ENCODE measurements at places on chromosomes 12 and 14.

GRCh38 chr12:31353750-31354708 is 28.1 kb upstream of the SINHCAF start:
- no peak for DNase-seq

DNA sequence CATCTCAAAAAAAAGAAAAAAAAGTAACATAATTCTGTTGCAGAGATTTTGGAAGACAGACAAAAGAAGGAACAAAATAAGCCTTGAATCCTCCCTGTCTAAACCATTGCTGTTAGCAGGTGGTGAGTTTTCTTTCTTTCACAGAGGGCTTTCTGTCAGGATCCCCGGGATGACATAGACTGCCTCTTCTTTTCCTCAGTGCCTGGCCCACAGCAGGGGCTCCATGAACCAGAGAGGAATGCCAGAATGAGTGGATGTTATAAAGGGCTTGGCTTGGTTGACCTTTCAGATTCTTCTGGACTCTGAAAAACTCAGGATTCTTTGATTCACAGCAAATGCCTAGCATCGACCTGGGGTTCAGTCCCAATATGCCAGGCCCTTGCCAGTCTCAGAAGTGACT is 45.8 kb upstream of the CORO1C start:
- DNase-seq, result no peak

DNA sequence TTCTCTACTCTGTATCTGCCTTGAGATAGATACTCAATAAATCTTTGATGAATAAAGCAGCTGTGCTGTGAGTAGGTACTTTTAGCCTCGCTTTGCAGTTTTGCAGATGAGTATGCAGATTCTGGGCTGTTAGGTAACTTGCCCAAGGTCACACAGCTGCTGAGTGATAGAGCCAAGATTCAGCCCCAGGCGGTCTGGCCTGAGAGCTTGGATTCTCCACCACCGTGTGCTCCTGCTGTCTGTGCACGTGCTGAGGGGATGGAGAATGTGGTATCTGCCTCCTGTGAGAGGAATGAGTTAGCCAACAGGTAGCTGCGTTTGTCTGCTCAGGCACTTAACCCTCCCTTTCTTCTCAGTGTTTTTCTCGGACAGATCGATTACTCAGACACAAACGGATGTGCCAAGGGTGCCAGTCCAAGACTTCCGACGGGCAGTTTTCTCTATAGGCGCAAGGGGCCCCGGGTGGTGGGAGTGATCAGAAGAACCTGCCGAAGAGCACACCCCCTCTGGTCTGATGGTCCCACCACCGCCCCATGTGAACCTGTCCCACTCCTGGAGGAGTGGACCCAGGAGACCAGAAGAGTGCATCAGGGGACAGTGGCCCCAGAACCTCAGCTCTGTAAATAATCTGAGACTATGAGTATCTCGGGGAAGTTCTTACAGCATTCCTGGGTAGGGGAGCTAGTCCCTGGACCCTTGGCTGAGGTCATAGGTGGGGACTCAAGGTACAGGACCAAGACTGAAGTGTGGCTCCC is 6.6 kb upstream of the CSAD start:
- DNase-seq, result no peak

DNA sequence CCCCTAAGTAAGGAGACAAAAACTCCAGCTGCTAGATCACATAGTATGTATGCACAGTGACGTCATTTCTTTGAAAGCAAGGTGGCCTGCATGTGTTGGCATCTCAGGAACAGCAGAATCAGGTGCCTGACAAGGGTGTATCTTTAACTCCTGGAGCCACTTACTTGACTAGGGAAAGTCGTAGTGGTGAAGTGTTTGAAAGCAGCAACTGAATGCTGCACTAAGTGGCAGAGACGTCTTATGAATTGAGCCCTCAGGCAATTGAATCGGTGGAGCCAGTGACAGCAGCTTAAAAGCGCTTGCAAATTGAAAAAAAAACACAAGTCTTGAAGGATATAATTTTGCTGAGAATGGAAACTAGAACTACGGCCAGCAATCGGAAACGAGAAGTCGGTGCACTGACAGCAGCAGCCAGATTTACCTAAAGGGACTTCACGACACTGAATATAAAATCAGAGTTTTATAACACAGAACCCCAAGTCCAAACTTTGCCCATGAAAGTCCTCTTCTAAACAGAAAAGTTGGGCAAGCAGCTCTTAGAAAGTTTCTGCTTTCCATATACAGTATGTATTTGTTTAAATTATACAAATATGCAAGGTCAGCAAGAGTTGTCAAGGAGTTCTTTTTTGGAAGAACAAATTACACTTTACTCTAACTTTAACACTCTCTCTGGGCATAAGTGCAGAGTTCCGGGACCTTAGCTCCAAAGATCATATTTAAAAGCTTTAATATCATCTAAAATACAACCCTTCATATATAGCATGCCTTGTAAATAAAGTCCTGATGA is 1.1 kb downstream of the IGF1 start:
- DNase-seq, result no peak

DNA sequence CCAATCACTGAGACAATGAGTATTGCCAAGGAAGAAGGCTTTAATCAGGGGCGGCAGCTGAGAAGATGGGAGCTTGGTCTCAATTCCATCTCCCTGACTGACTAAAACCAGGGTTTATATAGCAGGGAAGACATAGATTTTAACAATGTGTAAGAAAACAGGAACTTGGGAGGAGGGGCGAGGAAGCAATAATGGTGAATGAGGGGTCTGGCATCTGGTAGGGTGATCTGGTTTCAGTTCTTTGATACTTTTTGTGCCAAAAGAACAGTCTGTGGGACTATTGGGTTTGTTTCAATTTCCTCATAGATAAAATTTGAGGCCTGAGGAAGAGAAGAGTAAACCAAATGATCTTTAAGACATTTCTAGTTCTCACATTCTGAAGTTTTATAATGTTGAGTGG is 49.2 kb downstream of the FUT8 start:
- no peak for DNase-seq

GRCh38 chr12:64445490-64445889 is 6.4 kb upstream of the TBK1 start:
- no peak for DNase-seq

DNA sequence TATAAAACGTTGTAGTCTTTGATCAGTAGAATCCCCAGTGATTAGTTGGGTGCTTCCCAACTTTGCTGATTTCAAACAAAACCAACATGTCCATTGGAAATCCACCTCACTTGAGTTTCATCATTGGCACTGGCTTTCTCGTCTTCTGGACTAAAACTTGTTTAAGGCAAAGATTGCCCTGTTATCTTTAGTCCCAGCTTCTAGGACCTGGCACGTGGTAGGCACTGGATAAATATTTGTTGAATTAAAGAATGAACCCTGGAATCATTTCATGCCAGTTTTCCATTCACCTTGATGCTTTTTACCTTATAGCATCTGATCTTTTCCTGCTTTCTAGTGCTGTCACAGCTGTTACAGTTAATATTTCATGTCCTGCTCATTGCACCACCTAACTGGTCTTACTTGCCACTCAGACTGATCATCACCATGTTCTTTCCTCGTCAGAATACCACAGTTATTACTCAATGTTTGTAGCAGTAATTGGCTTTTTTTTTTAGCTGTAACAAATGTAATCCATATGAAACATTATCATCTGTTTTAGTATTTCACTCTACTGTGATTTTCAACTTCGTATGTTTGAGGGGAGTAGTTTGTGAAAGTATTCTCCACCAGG is 7.3 kb upstream of the C12orf50 start:
- DNase-seq, result no peak

DNA sequence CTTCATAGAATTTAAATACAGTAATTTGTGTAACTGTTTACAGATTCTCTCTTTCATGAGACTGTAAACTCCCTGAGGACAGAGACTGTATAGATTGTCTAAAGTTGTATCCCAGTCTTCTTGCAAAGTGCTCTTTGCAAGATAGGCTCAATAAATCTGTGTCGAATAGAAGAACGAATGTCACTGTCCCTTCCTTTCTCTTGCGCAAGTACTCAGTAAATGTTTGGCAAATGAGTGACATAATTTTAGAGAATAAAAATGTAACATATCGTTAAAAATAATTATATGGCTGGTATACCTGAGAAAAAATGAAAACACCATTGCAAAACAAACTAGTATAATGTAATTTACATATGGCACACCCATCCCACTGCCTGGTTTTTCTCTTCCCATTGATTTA is 1.9 kb upstream of the RALGAPA1 start:
- no peak for DNase-seq

- DNase-seq, result no peak
Observed at GRCh38 chr12:81257947-81258551, 180.2 kb downstream of the ACSS3 start.

DNA sequence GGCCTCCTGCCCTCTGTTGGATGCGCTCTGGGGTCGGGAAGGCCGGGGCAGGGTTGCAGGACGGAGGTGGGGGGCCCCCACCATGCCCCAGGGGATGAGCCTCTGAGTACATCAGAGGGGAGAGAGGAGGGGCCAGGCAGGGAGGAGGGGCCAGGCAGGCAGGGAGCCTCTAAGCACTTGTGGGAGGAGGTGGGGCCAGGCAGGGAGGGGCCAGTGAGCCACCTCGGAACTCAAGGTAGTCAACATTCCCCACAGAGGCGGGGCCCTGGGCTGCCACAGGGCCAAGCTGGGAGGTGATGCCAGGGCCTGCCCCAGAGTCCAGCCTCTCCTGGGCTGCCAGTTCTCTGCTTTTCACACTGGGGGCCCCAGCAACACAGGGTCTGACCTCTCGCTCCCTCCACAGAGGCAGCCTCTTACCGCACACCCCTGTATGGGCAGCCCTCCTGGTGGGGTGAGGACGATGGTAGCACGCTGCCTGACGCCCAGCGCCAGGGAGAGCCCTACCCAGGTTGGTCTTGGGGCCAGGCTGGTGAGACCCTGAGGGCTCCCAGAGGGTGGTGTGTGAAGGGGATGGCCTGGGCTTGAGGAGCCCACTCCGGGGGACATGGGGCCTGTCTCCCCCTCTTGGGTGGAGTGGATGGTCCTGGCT is 17.4 kb downstream of the CEP170B start:
- no peak for DNase-seq

- DNase-seq, result no peak
Observed at GRCh38 chr14:86798330-86798729, 1194.7 kb downstream of the GALC start.

- DNase-seq, result no peak
Observed at GRCh38 chr14:25049093-25049567, 817 bp downstream of the STXBP6 start.

- no peak for DNase-seq
Observed at GRCh38 chr14:67666750-67667449, 7.5 kb downstream of the VTI1B start.

- no peak for DNase-seq
Observed at GRCh38 chr12:111777345-111778045, 10.8 kb downstream of the ALDH2 start.

DNA sequence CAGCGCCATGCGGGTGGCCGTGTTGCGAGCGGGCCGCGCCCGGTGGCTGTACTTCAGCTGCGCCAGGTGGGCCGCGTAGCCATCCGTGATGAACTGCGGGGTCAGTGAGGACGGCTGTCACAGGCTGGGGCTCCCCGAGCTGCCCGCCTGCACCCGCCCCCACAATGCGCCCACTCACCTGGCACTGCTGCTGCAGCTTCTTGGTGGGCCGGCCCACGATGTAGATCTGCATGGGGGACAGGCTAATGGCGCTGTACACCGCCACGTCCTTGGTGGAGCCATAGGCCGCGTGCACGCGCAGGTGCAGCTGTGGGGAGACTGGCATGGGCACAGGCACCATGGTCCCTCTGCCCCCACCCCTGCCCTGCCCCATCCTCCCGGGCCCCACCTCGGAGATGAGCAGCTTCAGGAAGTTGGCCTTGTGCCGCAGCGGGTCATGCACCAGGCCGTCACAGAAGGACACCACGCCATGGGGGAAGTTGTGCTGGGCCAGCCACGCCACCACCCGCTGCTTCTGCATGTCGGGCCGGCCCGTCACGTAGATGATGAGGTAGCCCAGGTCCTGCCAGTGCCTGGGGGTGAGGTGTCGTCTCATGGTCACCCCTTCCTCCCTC is 5.9 kb downstream of the ARL6IP4 start:
- no peak for DNase-seq

- no peak for DNase-seq
Observed at GRCh38 chr12:113932381-113933196, 33.5 kb downstream of the RBM19 start.

GRCh38 chr14:103520657-103521437 is 1.8 kb downstream of the CKB start:
- DNase-seq, result peak; percentile 16

DNA sequence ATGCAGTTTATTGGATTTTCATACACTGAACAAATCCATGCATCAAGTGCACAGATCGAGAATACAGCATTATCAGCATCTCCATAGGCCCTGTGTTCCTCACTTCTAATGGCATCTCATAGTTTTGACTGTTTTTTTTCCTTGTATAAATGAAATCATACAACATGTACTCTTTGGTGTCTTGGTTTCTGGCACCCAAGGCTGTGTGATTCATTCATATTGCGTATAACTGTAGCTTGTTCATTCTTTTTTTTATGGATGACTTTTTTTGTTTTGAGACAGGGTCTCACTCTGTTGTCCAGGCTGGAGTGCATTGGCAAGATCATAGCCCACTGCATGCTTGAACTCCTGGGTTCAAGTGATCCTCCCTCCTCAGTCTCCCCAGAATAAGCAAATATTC is 14.3 kb downstream of the RASSF8 start:
- DNase-seq, result no peak

GRCh38 chr12:14256121-14256520 is 109.4 kb upstream of the ATF7IP start:
- DNase-seq, result no peak

DNA sequence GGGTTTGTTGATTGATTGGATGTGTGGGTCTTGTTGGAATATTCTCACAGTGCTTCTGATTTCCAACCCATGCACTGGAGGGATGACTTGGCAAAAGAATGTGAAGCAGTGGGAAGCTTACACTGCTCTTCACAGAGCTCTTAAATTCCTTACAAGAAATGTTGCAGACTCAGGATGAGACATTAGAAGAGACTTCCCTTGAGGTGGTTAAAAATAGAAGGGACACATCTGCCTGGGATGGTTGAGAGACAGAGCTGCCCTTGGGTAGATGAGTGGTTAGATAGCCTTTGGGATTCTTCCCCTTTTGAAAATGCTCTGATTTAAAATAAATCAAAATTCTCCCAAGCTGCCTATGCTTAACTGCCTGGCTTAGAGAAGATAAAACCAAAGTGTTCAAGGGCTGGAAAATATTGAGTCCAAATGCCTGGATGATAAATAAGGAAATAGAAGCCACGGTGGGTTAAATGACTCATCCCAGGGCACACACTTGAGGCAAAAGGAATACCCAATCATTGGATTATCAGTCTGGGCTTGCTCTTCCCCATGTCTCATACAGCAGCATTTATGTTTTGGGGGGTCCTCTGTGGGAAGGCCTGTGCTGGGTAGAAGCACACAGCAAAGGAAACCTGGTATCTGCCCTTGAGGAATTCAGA is 264.3 kb downstream of the AKAP6 start:
- DNase-seq, result no peak

- DNase-seq, result no peak
Observed at GRCh38 chr14:102601378-102601925, 9.0 kb downstream of the RCOR1 start.

- DNase-seq, result no peak
Observed at GRCh38 chr12:51970904-51971646, 19.6 kb downstream of the ACVR1B start.

DNA sequence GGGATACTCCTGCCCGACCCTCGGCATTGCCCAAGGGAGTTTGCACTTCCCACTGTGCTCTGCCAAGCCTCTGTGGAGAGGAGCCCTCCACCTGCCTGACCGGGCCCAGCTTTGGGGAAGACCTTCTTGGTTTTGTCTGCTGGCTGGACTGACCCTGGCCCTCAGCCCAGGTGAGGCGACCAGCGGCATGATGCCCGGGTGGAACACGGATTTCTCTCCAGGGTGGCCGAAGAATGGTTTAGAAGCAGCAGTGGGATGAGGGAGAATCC is 15.6 kb downstream of the ZBTB42 start:
- no peak for DNase-seq

GRCh38 chr12:62763312-62763711 is 171.6 kb downstream of the PPM1H start:
- no peak for DNase-seq
